ENCODE measurements at places on chromosomes 4 and X.

- DNase-seq = peak; percentile 56
Measured at GRCh38 chr4:67871867-67872266, 11.9 kb downstream of the TMPRSS11D start.

DNA sequence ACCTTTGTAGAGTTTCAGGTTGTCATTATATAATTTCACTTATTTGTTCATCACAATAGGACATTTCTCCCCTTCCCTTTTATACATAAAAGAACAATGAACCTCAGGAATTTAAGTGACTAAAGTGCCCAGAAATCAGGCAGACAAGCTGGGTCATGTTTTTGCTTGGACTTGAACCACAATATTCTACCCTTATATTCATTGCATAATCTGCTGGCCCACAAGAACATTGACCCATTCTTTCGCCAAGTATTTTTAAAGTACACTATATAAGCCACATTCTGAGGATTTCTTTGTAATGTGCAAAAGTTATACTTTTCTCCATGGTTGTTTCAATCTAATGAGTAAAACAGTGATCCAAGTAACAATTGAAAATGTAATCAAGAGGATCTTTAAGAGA is 637.5 kb upstream of the SLIT2 start:
- DNase-seq = no peak

DNA sequence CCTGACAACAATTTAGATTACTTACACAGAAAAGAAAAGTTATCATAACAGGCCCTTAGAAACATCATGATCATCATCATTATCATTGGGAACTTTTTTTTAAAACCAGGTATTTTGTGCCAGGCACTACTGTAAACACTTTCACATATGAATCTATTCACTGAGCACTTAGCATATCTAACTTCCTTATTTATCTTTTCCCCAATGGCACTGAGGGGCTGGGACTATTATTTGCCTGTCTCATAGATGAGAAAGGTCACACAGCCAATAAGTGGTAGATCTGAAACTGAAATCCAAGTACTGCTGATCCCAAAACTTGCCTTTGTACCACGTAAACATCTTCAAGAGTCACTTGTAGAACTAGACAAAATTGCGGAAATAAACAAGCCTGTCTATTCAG is 184.2 kb upstream of the RBPJ start:
- DNase-seq = no peak

GRCh38 chr4:138616775-138617174 is 374.6 kb upstream of the SLC7A11 start:
- peak; percentile 67 for DNase-seq

DNA sequence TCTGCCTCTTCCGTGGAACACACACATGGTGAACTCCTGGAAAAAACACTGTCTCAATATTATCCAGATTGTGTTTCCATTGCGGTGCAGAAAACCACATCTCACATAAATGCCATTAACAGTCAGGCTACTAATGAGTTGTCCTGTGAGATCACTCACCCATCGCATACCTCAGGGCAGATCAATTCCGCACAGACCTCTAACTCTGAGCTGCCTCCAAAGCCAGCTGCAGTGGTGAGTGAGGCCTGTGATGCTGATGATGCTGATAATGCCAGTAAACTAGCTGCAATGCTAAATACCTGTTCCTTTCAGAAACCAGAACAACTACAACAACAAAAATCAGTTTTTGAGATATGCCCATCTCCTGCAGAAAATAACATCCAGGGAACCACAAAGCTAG is 87.9 kb downstream of the TET2 start:
- DNase-seq = peak; percentile 58

DNA sequence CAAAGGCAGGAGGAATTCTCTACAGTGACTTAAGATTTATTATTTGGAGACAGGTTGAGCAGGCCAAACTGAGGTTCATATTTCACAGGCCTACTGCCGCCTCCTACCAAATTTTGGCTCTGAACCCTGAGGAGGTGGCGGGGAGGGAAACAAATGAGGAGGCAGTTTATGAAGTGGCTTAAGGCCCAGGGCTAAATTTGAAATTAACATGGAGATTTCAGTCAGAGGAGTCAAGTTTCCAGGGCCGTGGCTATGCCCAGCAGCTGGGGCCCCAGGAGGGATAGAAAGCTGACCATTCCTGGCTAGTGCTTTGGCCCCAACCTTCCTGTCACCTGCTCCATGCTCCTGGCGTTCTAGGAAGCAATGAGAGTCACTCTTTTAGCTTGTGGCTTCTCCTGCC is 73.4 kb upstream of the ARHGAP36 start:
- no peak for DNase-seq

- no peak for DNase-seq
Measured at GRCh38 chr4:10696253-10696652, 11.7 kb upstream of the CLNK start.

GRCh38 chr4:81796790-81797528 is 325.3 kb upstream of the RASGEF1B start:
- no peak for DNase-seq

DNA sequence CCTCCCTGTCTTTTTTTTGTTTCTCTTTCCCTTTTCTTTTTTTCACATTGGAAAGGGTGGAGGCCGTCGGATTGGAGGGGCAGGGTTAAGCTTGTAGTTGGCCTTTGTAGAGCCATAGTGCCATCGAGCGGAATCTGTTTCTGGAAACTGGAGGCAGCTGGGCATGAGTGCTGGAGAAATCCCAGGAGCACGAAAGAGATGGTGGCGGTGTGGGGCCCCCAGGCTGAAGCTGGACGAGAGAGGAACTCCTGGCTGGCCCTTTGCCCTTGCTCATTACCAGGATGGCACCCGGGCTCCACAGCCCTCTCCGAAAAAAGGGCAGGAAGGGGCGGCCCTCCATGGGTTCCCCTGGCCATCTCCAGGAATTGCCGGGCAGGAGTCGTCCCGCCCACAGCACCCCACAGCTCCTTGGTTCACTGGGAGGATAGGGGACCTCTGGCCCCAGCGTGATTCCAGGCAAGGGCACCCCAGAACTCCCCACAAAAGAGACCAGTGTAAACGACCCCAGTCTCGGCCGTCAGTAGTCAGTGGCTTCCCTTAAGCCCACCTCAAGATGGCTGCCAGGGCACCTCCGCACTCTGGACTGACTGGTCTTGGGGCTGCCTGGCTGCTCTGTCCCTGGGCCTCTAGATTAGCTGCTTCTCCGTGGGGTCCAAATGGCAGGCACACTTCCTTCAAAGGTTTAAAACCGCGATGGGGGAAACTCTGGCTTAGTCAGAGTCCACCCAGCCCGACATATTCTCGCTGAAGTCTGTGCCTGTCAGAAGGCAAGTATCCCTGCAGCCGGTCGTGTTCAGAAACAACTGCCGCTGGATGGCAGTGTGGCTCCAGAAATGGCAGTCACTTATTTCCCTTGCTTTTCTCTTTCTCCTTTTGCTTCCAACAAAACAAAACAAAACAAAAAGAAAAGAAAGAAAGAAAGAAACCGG is 74.1 kb downstream of the NBDY start:
- DNase-seq = peak; percentile 52

GRCh38 chr4:159937595-159937994 is 834.7 kb downstream of the RAPGEF2 start:
- DNase-seq = no peak

DNA sequence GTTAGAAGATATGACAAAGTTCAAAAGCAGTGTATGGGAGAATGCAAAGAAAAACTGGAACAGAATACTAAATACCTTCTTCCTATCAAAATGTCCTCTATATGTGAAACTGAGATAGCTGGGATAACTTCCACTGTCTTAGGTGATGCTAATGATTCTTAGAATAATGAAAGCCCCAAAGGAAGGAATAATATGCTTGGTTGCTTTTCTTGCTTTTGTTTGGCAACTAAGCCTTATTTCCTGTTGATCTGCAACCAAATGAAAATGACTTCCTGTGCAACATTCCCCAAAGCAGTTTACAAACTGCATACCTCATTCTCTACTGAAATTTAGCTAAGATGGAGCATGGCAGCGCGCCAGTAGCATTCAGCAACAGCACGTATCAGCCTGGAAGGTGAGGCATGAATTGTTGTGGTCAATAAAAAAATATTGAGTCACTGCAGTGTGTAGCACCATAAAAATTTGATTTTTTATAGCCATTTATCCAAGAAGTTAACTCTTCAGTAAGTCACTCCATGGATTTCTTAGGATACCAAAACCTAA is 18.7 kb downstream of the NDNF start:
- peak; percentile 73 for DNase-seq

GRCh38 chrX:19256986-19257385 is 86.7 kb upstream of the PDHA1 start:
- DNase-seq = peak; percentile 0

DNA sequence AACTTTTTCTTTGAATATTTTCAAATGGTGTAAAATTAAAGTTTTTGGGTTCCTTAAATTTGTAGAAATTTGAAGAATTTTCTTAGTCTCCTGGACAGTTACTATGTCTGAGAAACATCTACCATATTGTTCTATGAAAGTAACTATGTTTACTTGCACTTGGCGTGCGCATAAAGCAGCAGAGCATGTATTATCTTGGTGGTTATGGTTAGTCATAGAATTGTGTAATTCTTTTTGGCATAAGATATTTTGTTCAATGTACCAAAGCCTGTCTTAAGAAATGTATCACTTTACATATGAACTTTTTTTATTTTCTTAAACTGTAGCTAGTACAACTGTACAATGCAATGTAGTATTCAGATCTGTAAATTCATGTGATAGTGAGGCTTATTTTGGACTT is 49.2 kb downstream of the CDS1 start:
- peak; percentile 36 for DNase-seq

DNA sequence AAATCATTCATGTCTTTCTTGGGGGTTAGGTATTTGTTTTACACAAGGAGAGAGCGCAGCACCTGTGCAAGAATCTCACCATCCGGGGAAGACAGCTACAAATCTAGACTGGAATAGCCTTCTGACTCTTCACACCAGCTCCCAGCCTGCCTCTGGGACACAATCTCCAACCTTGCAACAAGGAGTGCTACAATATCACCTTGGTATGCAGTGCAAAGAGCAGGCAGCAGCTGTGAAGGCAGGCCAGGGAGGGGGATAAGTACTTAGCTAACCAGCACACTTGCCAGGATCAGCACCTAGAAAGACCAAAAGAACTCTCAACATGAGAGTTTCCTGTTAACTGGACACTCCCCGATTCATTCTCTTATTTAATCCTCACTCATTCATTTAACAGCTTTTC is 235.3 kb downstream of the AR start:
- DNase-seq = no peak

DNA sequence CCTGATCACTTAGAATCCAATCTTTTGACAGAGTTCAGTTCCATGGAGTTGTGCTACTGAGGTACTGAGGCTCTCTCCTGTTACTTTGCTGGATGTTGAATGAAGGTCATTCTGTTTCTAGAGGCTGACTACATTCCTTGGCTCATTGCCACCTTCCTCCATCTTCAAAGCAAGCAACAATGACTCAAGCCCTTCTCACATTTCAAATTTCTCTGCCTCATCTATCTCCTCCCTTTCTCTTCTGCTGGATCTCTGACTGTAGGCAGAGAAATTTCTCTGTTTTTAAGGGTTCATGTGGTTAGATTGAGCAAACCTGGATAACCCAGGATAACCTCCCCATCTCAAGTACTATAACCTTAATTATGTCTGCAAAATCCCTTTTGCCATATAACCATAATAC is 775.4 kb downstream of the STPG2 start:
- peak; percentile 39 for DNase-seq

- DNase-seq = no peak
Measured at GRCh38 chr4:169063441-169063840, 53.4 kb upstream of the CBR4 start.

- peak; percentile 6 for DNase-seq
Measured at GRCh38 chr4:137800861-137801260, 268.6 kb upstream of the PCDH18 start.

DNA sequence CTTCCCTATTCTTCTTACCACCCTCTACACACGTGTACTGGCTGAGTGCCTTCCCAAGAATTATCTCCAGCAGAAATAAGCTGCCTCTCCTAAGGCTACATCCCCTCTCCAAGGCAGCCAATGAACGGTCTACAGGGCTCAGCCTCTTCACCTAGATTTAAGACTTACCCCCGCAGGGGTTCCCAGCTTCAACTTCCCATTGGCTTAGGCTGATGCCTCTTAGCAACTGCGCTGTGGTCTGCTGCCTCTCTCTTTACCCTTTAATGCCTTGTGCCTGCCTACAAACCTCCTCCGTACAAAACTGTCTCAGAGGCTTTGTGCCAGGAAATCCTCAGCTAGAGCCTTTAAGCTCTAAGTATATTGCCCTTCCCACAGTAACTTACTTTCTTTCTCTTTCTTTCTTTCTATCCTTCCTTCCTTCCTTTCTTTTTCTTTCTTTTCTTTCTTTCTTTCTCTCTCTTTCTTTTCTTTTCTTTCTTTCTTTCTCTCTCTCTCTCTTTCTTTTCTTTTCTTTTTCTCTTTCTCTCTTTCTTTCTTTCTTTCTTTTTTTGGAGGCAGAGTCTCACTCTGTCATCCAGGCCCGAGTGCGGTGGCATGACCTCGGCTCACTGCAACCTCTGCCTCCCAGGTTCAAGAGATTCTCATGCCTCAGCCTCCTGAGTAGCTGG is 15.1 kb upstream of the PIGA start:
- DNase-seq = no peak

DNA sequence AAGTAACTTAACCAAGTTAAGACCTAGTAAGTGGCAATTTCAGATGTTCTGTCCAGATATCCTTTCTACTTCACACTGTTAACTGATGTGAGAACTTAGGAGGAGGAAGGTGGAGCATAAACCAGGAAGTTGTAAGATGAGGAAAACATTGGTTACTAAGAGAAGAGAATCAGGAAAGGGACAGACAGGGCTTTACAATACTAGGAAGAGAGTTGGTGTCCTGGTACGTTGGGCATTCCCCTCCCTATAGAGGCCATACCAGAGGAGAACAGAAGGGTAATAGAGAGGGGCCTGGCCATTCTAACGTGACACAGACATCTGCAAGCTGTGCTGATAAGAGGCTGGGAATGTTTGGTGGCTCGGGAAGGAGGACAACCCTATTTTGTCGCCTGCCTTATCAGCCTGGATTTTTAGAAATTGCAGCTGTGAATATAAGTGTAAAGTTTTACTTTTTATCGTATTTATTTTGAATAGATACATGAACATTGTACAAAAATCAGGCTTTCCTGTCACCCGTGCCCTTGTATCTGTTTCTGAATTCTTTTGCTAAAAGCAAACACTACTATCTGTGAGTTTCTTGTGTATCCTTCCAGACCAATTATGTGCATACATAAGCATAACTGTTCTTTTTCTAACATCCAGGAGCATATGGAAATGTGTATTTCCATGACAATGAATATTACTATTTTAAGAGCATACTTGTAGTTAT is 53.5 kb upstream of the HPRT1 start:
- DNase-seq = no peak

DNA sequence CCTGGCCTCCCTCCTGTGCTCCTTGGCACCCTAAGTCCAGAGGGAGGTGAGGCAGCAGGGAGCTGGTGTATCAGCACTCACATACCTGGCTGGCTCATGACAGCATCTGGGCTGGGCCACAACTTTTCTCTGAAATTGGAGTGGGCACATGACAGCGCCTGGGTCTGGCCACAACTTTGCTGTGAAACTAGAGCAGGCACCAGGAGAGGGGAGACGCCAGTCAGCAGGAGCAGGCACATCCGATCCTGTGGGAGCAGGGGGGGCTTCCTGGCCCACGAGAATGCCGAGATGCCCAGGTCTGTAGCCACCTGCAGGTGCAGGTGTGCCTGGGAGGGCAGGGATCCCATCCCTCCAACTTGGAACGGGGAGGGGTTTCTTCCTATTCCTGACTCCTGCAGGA is 69.7 kb upstream of the PPP3CA start:
- no peak for DNase-seq
